Gastrocnemius medialis (tissue), 4 donors: ENCODE measurements at places on chromosomes 11 and 22. TPM values are rescaled to one million over a fixed set of nuclear protein-coding genes. Genes with fewer than 3 reads are reported as not detected.

WNT11 gene
- 4.7 TPM for total RNA-seq

MIOX gene
- total RNA-seq: not detected

SPI1 gene
- total RNA-seq: 0.44 TPM

ACRV1 gene
- not detected for total RNA-seq

DNA sequence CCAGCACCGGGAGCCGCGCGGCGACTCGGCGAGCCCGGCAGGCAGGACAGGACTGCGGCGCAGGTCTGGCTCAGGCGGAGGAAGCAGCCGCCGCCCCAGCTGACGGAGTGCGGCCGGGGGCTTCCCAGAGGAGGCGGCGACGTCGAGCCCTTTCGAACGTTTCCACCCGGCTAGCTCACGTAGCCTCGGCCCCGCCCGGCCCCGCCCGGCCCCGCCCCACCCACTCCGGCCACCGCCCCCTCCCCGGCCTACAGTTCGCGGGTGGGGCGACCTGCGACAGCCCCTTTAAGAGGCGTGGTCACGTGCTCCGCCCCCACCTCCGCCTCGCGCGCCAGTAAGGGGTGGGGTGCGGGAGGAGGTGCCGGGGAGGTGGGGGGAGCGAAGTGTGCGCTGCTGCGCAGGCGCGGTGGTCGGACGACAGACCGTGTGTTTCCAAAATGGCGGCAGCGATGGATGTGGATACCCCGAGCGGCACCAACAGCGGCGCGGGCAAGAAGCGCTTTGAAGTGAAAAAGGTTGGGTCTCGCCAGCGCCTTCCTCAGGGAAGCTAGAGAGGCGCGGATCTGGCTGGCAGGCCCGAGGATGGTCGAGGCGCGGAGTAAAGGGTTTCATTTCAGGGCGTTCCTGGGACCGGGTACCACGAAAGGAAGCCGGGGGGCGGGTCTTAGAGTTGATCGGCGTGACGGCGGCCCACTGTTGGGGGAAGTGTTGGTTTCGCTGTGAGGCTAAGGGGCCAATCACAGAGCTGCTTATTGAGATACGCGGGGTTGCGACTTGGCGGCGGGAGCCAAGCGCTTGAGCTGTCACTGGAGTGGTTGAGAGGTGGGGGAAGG lies at the start of gene RBX1:
TSS of gene RBX1 (plus strand) at position 417 of the 833 bp plus-strand sequence. CDS start at position 438, 21 bp downstream.
- H3K4me1 ChIP-seq: peaks cover 30% of the 10 kb centered on the region
- H3K36me3 ChIP-seq: no peaks in the 10 kb centered on the region
- H3K4me3 ChIP-seq: peak within 1 kb of the TSS; percentile 97
- H3K27ac ChIP-seq: peak within 1 kb of the TSS; percentile 92
- DNase-seq: peak; percentile 98

DNA sequence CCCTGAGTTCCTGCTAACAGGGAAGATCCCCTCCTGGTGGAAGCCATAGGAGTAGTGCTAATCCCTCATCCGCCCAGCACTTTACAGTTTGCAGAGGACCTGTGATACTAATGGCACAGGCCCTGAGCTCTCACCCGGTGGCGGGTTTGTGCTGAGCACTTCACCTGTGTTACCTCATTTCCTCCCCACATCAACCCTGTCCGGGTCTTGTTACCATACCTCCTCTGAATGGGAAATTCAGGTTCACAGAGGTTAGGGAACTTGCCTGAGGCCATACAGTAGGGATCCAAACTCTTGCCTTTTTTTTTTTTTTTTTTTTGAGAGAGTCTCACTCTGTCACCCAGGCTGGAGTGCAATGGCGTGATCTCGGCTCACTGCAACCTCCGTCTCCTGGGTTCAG lies 25.2 kb downstream of the CAPN1 start:
- no peak for DNase-seq
- no peak overlapping the region for H3K4me3 ChIP-seq
- H3K27ac ChIP-seq: no peak overlapping the region
- no peaks in the 10 kb centered on the region for H3K4me1 ChIP-seq
- no peaks in the 10 kb centered on the region for H3K27me3 ChIP-seq
- no peaks in the 10 kb centered on the region for H3K36me3 ChIP-seq

DNA sequence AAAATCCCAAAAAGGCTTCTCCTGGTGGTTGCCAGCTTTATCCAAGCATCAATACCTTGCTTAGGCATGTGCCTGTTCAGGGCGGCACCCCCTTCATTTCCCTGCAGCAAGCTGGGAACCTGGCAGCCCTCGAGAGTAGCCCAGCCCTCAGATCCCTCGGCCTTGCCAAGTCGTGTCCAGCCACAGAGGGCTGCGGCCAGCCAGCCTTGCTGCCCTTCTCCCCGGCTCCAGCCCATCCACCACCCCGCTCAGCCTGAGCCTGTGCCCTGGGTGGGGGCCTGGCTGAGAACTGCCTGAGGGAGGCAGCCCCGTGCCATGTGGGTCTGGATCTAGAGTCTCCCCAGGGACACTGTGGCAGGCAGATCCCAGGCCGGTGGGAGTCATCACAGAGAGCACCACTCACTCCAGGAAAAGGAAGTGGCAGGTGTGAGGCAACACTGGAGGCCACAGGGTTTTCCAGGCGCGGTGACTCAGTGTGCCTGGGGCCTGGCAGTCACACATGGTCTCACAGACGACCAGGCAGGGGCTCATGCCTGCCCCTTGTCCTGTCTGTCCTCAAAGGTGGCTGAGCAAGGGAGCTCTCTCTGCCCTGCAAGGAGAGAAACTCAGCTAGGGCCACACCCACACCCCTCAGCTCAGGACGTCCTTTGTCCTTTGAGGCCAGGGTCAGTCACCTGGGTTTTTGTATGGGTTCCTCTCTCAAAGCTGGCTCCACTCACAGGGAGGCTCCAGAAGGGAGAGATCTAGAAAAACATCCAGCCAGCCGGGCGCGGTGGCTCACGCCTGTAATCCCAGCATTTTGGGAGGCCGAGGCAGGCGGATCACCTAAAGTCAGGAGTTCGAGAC lies 12.2 kb upstream of the CDC42BPG start:
- peak; percentile 89 for DNase-seq
- no peaks in the 10 kb centered on the region for H3K27me3 ChIP-seq
- H3K27ac ChIP-seq: peak overlapping the region; percentile 90
- H3K4me3 ChIP-seq: no peak overlapping the region
- H3K4me1 ChIP-seq: peaks cover 87% of the 10 kb centered on the region
